Keratinocyte (primary cell): ENCODE measurements at places on chromosomes 3 and 15. TPM values are rescaled to one million over a fixed set of nuclear protein-coding genes. Genes with fewer than 3 reads are reported as not detected.

CP gene
- 0.03 TPM in 1 of 3 replicates, not detected in the others for polyA plus RNA-seq

CELF6 gene
- polyA plus RNA-seq, result 0.04 to 0.12 TPM in 2 of 3 replicates, not detected in the other

WDR93 gene
- polyA plus RNA-seq, result 0.05 to 0.08 TPM in 2 of 3 replicates, not detected in the other

SCAANT1 gene
- polyA plus RNA-seq, result not detected in 3 replicates

NOX5 gene
- polyA plus RNA-seq, result 0.09 to 0.18 TPM (median 0.16 TPM) in 3 replicates

DAPK2 gene
- polyA plus RNA-seq, result 0.83 to 1.7 TPM (median 1.4 TPM) in 3 replicates
